SJSA1 (cell line): ENCODE measurements at places on chromosomes 3 and 15.

DNA sequence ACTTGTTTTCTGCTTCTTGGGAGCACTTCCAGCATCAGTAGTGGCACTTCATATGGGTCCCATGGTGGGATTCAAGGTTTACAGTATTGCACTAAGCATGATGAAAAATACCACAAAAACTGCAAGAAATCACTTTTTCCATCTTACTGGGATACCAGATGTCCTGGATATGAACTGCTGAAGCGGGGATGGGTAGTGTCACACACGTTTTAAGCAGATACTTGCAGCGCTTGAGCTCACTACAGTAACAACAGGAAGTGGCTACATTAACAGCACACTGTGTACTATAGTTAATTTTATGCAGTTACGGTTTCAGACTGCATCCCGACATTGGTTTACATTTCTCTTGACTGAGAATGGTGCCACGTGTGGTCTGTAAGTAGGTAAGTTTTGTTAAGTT is 3.5 kb upstream of the ISG20 start:
- H3K36me3 ChIP-seq, result peaks cover 53% of the 10 kb centered on the region
- H3K4me3 ChIP-seq, result no peak overlapping the region
- H3K4me1 ChIP-seq, result peaks cover 13% of the 10 kb centered on the region

DNA sequence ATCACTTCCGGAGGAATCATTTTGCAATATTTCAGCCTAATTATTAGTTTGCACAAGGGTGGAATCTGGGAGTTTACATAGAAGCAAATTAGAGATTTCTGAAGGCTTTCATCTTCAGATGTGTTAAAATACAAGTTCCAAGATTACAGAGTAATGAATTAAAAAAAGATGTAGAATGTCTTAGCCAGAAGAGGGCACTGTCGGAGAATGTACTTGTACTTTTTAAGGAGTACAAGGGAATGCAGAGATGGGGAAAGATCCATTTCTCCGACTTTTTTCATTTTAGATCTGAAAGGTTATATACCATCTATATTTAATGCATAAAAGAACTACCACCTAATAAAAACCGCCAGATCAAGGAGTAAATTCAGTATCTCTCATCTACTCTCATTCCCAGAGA is 43.1 kb upstream of the WDR5B start:
- no peaks in the 10 kb centered on the region for H3K27me3 ChIP-seq
- no peak overlapping the region for H3K27ac ChIP-seq
- DNase-seq, result peak; percentile 43
- peaks cover 65% of the 10 kb centered on the region for H3K36me3 ChIP-seq
- H3K4me3 ChIP-seq, result no peak overlapping the region
- H3K4me1 ChIP-seq, result no peaks in the 10 kb centered on the region

DNA sequence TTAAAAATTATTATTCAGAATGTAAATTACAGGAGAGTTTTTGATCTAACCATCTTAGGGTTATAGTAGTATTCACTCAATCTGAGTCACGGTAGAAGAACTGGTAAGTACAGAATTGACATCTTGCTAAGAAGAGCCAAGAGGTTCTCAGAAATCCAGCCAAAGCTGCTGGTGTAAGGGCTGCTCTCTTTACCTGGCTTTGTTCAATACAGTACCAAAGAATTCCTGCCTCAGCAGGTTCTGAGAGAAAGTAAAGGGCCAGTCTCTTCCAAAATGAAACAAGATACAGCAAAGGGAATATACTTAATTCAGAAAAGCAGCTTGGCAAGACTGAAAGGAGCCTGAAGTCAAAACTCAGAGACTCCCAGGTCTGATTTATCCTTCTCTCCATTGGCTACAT is 193.1 kb downstream of the TNIK start:
- no peaks in the 10 kb centered on the region for H3K36me3 ChIP-seq
- no peak overlapping the region for H3K27ac ChIP-seq
- H3K27me3 ChIP-seq, result no peaks in the 10 kb centered on the region
- no peaks in the 10 kb centered on the region for H3K4me1 ChIP-seq

DNA sequence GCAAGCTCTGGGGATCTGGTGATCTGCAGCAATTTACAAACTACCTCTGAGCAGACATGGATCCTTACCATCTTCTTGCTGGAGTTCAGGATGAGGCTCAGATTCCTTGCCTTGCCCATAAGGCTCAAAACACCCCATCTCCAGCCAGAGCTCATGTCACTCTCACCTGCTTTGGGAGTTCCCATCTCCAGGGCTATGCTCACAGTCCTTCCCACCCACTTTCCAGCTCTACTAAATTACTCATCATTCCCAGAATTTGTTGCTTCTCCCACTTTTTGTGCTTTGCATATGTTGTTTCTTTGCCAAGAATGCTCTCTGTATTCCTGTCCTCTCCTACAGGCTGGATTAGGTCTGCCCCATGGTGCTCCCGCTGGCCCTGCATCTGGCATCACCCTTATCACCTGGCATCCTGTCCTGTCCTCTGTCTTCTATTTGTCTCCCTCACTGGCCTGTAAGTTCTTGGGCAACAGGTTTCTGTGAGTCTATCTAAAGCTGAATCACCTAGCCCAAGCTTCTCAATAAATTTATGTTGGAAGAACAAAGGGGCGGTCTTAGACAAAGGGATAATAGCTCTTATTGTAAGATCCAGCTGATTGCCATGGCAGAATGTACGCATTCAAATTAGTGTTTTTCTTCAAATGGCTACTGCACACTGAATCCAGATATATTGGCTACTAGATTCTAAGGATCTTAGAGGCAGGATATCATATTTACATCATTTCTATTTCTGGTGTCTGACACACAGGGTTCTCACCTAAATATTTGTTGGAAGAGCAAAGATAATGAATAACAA is 179.2 kb downstream of the CLSTN2 start:
- no peak overlapping the region for H3K27ac ChIP-seq
- no peak for DNase-seq
- no peaks in the 10 kb centered on the region for H3K36me3 ChIP-seq

DNA sequence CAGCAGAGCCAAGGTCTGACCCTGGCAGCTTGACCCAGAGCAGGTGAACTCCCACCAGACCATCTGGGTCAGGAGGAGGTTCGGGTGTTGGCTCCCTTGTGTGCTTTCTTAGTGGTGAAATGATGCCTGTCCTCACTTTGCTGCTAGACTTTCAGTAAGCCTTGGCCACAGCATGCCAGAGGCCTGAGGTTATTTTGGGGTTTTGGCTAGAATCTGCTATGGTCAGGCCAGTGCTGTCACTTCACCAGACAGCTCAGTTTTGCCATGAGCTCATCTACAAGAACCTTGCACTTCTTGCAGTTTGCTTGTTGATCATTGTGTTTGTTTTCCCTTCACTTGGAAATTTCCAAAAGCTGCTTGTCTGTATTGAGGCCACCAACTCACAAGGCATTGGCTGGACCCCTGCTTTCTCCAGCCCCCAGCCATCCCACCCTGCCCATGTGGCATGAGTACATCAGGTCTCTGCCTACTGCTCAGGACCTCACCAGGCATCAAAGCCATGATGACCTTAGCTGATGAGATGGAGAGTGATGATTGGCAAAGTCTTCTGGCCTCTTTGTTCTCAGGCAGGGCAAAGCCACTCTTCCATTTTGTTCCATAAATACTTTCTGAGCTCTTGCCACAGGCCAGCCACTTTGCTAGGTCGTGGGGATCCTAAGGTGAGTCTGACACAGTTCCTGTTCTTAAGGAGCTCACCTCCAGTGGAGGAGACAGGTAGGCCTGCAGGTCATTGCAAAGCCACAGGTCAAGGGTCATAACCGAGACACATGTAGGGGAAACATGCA is 122.6 kb downstream of the ARNT2 start:
- no peak overlapping the region for H3K4me3 ChIP-seq
- H3K36me3 ChIP-seq, result no peaks in the 10 kb centered on the region
- no peaks in the 10 kb centered on the region for H3K4me1 ChIP-seq

GRCh38 chr3:63922491-63923199 is 10.5 kb upstream of the SCAANT1 start:
- H3K27ac ChIP-seq, result no peak overlapping the region
- H3K36me3 ChIP-seq, result peaks cover 80% of the 10 kb centered on the region
- no peak for DNase-seq

DNA sequence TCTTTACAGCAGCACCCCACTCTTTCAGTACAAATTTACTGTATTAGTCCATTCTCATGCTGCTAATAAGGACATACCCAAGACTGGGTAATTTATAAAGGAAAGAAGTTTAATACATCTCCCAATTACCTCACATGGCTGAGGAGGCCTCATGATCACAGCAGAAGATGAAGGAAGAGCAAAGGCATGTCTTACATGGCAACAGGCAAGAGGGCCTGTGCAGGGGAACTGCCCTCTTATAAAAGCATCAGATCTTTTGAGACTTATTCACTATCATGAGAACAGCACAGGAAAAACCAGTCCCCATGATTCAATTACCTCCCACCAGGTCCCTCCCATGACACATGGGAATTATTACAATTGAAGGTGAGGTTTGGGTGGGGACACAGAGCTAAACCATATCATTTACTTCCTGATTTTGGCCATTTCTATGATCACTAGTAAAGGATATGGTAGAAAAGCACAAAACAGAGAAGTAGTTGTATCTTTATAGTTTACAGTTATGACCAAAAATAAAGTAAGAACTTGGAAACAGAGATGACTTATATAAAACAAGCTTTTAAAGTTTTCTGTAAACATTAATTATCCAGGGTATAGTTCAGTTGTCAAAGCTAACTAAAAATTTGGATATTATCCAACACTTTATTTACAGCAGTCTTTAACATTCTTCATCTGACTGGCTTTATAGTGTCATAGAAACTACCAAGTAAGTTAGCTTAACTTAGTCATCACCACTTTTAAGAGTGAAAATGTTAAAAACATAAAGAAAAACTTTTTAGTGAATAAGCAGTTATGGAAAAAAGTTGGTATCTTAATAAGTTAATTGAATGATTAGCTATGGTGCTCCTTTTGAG is 40.2 kb downstream of the P2RY1 start:
- H3K4me3 ChIP-seq, result no peak overlapping the region
- no peak overlapping the region for H3K27ac ChIP-seq
- no peaks in the 10 kb centered on the region for H3K4me1 ChIP-seq
- no peaks in the 10 kb centered on the region for H3K27me3 ChIP-seq

DNA sequence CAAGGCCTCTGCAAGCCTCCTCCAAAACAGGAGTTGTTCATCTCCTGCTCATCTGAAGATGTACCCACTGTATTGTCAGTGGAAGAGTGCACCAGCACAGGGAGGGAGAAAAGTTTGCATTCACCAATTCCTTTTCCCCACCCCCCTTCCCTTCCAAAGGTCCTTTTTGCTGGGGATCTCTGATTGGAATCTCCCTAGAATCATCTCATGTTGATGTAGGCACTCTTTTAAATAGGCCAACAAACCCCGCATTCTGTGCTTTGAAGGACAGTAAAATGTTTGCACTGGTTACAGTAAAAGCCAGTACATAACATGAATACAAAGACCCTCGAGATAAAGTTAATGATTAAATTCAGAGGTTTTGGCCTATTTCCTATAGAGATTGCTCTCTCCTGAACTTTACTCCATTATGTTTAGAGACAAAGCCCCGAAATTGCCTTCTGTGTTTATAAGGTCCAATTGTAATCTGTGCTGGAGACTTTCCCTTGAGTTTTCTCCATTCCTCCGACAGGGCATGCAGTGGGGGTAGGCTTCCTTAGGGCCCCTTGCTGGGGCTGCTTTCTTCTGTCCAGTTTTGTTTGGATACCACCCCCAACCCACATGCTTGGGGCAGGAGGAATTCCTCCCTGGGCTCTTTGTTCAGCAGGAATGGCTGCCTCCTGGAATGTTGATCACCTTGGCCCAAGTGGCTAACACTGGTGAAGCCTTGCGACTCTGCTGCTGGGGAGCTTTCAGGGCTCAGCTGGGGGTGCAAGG is 22.5 kb downstream of the TRIM71 start:
- peaks cover 6% of the 10 kb centered on the region; the same call in 1 of the 2 replicates for H3K27me3 ChIP-seq
- no peak for DNase-seq
- H3K27ac ChIP-seq, result no peak overlapping the region
- H3K4me3 ChIP-seq, result no peak overlapping the region
- H3K36me3 ChIP-seq, result no peaks in the 10 kb centered on the region
